ENCODE measurements at places on chromosomes 7 and 10.

- DNase-seq: no peak
Measured at GRCh38 chr10:74771054-74771453, 55.3 kb upstream of the KAT6B start.

DNA sequence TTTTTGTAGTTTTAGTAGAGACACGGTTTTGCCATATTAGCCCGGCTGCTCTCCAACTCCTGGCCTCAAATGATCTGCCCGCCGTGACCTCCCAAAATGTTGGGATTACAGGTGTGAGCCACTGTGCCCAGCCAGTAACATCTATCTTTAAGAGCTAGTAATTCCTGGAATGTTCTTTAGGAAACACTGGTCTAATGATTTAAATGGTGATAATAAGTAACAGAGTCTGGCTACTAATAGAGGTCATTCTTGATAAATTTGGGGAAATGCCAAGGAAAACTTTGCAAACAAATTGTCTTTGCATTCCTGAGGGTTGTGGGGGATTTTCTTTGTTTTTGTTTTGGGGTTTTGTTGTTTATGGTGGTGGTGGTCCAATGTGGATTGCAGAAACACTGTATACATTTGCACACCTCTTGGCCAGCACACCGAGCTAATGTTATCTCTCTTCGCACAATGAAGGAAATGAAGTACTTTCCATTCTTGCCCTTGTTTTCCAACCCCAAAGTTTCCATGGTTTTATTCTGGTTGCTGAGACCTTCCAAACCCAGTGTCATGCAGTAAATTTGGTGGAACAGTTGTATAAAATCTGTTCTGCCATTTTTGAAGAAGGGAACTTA lies 51.3 kb upstream of the WIPF3 start:
- DNase-seq: no peak

DNA sequence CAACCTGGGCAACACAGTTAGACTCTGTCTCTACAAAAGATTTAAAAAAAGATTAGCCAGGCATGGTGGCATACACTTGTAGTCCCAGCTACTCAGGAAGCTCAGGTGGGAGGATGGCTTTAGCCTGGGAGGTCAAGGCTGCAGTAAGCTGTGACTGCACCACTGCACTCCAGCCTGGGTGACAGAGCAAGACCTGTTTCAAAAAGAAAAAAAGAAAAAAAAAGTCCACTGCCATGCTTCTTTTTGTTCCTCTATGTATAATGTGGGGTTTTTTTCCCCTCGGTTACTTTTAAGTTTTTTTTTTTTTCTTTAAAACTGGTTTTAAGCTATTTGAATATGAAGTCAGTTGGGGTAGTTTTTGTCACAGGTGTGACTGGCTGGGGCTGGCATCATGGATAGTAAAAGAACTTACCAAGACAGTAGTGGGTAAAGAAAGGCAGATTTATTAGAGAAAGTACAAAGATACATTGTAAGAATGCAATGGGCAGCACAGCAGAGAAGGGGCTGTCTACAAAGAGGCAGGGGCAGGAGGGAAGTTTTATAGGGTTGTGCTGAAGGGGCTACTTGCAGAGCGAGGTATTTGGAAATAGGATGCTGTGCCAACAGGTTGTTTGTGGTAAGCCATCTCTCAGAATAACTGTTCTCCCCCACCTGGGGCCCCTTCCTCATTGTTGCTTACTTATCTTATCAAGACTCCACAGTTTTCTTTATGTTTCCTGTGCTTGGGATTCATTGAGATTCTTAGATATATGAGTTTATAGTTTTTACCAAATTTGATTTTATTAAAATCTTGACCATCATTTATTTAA lies 177.3 kb downstream of the PHTF2 start:
- DNase-seq: no peak

DNA sequence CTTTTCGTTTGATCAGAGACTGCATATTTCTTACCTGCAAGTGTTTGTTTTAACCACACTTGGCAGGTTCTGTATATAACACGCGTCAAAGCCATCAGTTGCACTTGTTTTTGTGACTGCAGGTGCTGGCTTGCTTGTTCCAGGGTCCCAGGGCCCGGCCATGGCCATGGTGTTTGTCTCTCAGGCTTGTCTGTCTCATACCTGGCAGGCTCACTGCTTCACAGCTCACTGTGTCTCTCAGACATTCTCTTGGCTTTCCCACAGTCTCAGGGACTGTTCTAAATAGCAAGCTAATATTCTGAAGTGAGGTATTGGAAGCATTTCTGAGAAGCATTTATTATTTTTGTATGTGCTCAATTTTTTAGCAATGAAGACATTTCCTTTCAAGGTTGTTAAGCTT lies 46.9 kb downstream of the GPR141 start:
- DNase-seq: no peak

All from GM03348 (cell line).